ENCODE measurements at places on chromosomes 13 and 19.

- DNase-seq: no peak
Observed at GRCh38 chr19:15268192-15268927, 36.1 kb upstream of the EPHX3 start.

DNA sequence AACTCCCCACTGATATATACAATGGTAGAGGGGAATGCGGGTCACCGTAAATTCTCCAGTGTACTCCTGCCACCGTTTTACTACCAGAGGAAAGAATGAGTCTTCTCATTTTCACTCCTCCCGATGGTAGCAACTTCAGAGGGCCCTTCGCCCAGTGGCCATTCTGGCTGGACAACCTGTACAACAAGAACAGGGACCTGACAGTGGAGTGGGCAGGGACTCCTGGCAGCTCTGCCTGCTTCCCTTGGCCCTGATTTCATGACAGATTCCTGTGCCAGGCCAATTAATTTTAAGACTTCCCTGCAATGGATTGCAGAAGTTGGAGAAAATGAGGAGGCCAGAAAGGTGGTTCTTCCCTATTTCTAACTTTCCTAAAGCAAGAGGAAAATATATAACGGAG, 148.9 kb downstream of the GPC6 start:
- DNase-seq: no peak

- DNase-seq: no peak
Observed at GRCh38 chr13:89852570-89852969, 1494.9 kb upstream of the MIR17HG start.

GRCh38 chr13:110756219-110756631, 42.7 kb downstream of the ING1 start:
- no peak for DNase-seq

- no peak for DNase-seq
Observed at GRCh38 chr13:79060216-79060615, 345.8 kb downstream of the RBM26 start.

- DNase-seq: no peak
Observed at GRCh38 chr19:10655457-10656312, 1.5 kb downstream of the ILF3 start.

GRCh38 chr19:22625266-22626035, 8.7 kb upstream of the ZNF492 start:
- no peak for DNase-seq
